Fibroblast of skin of back (primary cell): ENCODE measurements at places on chromosomes 1 and 21.

DNA sequence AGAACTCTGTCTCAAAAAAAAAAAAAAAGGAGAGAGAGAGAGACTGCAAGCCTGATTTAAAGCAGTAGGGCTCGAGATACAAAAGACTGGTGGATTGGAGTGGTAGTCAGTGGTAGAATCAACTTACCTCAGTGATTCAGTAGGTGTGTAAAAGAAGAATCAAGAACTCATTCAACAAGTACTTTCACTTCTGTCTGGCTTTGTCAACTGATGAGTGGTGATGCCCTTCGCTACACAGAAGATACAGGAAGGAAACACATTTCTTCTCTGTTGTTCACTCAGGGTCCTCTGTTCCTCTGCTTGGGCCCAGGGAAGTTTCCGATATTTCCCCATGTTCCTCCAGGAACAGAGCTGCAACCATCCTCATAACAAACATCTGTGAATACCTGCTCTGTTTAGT lies 68.6 kb upstream of the COG2 start:
- no peak for DNase-seq

GRCh38 chr1:201490708-201491131 lies 16.2 kb downstream of the CSRP1 start:
- no peak for DNase-seq

- DNase-seq: no peak
Measured at GRCh38 chr1:210344706-210345105, 16.0 kb downstream of the HHAT start.

DNA sequence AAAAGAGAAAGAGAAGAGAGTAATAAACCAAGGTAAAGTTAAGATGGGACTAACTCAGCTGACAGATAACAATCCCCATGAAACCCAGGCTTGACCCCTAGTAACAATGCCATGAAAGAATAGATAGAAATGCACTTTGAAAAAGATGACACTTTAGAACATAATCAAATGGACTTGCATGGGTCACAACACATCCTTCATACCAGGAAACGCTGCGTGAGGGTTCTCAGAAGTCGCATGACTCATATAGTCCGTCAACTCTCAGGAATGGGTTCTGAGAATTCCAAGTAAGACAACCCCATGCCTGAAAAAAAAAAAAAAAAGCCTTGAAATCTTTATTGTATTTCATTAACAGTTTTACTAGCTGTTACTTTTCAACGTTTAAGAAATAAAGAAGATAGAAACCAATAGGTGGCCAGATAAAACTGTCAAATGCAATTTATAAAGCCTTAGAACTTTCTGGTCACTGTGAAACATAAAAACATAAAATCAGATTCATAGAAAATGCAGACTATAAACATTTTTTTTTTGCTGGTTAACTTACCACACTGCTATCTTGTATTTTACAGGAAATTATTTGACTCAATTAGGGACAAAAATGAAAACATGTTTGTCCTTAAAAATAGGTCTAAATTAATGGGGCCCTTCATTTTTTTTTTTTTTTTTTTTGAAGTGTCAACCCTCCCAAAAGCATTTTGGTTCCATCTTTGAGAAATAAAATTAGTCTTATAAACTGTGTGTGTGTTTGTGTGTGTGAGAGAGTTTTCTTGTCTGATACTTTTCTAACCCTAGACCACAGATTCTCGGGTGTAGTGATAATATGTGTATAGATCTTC lies 202.1 kb downstream of the NCAM2 start:
- DNase-seq: peak; percentile 99

DNA sequence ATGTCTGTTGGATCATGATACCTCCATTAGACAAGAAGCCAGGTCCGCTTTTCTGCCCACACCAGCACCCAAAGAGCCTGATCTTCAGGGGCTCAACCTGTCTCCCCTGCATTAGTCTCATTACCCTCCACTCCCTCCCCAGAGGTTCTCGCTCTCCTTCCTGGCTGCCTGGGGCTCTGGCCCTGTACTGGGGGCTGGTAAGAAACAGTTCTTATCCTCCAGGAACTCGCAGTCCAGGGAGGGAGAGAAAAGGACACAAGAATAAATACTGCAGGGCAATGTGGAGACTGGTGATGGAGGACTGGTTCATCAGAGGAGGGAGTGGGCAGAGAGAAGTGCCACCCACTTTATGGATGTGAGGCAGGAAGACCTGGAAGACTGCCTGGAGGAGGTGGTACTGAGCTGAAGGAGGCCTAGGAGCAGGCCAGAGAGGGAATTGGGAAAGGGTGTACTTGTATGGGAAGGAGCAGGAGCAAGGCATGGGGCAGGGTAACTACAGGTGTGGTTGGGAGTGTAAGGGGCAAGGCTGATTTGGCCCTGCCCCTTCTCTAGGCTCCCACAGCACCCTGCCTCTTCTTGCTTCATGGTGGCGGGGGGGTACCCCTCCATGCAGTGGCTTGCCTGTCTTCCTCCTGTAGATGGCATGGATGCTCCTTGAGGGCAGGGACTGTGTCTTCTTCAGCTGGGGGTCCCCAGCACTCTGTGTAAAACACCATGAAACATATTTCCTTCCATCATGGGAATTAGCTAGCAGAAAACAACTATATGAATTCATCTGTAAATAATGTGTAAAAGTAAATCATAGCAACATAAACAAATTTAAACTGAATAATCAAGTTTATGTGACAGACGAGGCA lies 5.0 kb downstream of the LRRC71 start:
- no peak for DNase-seq

GRCh38 chr1:58779059-58779754 lies 4.6 kb downstream of the JUN start:
- DNase-seq: no peak

- DNase-seq: no peak
Measured at GRCh38 chr1:5947978-5948680, 44.1 kb downstream of the NPHP4 start.

GRCh38 chr1:155091071-155092051 lies 12.7 kb downstream of the EFNA3 start:
- peak; percentile 65 for DNase-seq

DNA sequence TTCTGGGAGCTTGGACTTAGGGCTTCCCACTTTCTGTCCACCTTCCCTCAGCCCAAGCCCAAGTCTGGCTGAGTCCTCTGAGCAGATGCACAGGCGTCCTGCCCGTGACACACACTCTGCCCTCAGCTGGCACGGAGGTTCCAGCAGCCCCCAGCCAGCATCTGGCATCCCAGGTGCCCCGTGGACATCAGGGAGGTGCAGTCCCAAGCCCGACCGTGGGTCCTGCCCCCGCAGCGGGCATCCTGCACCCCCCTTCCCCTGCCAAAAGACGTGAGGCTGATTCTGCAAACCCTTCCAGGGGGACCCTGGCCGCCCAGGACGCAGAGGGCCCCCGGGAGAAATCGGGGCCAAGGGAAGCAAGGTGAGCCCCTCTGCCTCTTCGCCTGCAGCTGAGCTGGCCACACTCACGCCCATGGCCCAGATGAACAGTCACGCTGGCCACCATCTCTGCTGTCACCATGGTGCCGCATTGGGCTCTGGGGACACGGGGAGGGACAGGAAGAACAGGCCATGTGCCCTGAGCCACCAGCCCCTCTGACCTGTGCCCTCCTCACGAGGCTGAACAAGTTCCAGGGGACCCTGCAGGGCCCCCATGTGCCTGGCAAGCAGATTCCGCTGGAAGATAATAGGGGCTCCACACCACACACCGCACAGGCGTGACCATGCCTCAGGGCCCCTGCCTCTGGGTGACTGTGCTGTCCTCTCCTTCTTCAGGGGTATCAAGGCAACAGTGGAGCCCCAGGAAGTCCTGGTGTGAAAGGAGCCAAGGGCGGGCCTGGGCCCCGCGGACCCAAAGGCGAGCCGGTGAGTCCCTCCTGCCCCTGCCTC lies 20.6 kb downstream of the COL6A2 start:
- no peak for DNase-seq

DNA sequence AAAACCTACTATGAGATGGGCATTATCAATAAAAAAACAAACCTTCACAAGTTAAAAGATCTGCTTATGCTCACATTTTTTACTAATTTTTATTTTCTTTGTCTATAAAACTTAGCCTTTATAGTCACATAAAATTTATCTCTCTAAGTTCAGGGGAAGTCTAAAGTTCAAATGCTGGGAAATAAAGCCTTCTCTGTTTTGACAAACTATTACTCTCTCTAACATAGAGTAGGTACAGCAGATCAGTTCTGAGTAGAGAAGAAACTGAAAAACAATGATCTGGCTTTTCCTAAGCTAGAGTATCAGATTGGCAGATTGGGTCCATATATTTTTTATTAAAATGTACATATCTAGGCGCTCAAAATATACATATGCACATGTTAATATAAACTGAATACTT lies 31.2 kb downstream of the C1orf141 start:
- DNase-seq: no peak

GRCh38 chr1:192808163-192808517 lies 699 bp upstream of the RGS2 start:
- DNase-seq: no peak

DNA sequence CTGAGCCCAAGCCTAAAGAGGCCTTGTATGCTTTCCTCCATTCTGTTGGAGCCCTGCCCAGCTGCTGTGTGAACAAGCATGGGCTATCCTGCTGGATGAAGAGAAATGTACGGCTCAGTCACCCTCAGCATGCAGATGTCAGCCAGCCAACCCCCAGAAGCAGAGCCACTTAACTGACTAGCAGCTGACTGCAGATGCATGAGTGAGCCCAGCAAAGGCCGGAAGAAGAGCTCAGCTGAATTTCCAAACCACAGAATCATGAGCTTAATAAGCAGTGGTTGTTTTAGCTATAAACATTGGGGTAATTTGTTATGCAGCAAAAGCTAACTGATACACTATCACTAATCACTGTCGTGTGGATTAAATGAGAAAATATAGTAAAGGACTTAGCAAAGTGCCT lies 39.0 kb downstream of the FOXO6 start:
- no peak for DNase-seq

GRCh38 chr1:150748878-150749719 lies 16.5 kb downstream of the CTSS start:
- DNase-seq: no peak

GRCh38 chr1:212600071-212600915 lies 8.3 kb upstream of the ATF3 start:
- no peak for DNase-seq

- DNase-seq: no peak
Measured at GRCh38 chr1:200982071-200982945, 41.2 kb downstream of the KIF21B start.

DNA sequence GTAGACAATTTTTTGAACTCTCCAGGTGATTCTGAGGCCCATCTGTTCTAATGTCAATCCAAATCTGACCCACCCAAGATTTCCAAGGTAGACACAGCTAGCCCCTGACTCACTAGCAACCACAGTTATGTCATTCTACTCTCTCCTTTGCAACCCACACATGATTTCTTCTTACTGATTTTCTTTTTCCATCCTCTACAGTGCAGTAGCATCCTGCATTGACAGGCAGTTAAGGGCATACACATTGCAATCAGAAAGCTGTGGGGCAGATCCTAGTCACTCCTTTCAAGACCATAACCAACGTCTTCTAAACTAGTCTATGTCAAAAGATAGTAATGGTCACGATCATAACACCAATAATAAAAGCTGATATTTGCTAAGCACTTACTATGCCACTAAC lies 54.2 kb downstream of the JAK1 start:
- DNase-seq: no peak

GRCh38 chr1:245579881-245580280 lies 425.1 kb downstream of the KIF26B start:
- no peak for DNase-seq

DNA sequence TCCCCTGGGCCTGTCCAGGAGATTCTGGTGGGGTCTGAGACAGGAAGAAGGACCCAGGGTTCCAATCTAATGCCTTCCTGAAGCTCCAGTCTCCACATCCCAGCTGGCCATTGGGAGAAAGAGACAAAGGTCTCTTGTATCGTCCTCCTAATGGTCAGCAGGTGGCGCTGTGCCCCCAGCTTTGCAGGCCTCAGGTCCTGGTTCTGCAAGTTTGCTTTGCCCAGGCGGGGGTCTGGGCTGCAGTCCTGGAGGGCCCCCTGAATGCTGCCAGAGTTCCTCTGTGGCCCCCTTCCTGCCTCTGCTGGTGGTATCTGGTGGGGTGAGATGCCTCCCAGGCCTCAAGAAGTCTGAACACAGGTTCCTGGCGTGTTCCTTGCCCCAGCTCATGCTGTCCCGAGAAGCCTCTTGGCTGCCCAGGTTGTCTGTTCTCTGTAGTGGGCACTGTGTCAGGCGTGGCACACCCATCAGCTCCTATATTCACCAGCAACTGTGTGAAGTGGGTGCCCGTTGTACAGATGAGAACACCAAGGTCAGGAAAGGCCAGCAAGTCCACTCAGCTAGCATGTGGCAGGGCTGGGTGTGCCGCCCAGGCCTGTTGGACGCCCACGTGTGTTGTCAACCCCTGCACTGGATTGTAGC lies 33.8 kb upstream of the CSF3R start:
- DNase-seq: peak; percentile 49

DNA sequence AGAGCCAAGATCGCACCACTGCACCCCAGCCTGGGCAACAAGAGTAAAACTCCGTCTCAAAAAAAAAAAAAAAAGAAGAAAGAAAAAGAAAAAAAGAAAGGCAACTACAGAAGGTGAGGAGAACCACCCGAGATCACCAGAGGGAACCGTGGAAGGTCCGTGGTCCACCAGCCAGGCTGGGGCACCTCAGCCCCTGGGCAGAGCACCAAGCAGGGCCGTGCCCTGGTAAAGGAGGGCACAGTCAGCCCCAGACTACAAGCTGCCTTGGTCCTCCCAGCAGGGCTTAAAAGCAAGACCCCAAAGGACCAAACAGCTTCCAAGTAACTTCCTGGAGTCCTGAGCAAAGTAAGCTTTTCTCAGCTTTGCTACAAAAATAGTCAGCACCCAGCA lies 8.8 kb upstream of the SAMD11 start:
- DNase-seq: no peak

- DNase-seq: peak; percentile 86
Measured at GRCh38 chr1:219304227-219305226, 130.8 kb downstream of the LYPLAL1 start.

DNA sequence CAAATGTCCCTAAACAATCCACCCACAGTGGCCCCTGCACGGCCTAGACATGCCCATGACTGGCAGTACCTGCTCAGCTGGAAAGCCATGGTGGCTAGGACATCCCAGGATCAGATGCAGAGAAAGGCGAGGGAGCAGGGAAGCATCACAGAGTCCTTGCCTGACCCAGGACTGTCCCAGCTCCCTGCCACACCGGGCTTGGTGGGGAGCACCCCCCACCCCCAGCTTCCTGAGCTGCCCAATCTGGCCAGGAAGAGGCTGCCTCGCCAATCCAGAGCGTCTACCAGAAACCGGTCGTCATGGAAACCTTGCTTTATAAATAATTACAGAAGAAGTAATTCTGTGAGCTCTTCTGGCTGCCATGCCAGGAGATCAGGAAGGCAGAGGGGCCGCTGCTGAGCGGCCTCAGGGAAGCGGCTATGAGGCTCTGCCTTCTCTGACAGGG lies 34.8 kb downstream of the ACOT7 start:
- peak; percentile 48 for DNase-seq

DNA sequence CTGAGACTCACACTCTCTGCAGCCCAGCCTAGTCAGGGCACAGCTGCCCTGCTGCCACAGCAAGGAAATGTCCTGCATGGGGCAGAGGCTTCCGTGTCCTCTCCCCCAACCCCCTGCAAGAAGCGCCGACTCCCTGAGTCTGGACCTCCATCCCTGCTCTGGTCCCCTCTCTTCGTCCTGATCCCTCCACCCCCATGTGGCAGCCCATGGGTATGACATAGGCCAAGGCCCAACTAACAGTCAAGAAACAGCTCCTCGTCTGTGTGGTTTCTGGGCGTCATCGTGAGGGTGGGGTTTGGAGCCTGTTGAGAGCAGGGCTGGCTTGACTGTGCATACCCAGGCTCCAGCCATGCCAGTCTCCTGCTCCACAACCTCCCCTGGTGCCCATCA lies 19.5 kb downstream of the FAAH start:
- peak; percentile 19 for DNase-seq
